Activated T-cell treated with anti-CD3 and anti-CD28 coated beads, Interleukin-2, amount 50 U/mL, for 72 hours (primary cell): ENCODE measurements at places on chromosomes 16 and 17. TPM values are rescaled to one million over a fixed set of nuclear protein-coding genes. Genes with fewer than 3 reads are reported as not detected.

DNA sequence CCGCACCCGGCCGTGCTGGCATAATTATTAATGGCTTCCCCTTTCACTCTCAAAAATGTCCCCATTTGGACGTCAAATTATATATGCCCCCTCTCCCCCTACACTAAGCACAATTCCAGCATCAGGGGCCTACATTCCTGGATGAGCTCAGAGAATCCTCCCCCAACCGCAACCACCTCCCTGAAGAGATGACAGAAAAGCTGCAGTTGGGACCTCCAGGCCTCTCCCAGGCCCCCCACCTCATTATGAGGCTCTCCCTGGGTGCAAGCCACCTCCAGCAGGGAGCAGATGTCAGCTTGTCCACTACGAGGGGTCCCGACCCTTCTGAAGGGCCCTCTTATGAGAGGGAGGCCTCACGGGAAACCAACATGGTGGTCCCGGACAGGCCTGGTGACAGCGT is 18.5 kb upstream of the NCBP3 start:
- DNase-seq: no peak
- H3K27ac ChIP-seq: no peak overlapping the region
- H3K4me1 ChIP-seq: no peaks in the 10 kb centered on the region
- H3K4me3 ChIP-seq: no peak overlapping the region

GRCh38 chr16:2816751-2817339 is at the start of gene PRSS21:
PRSS21 (plus strand) TSS chr16:2817237; CDS start chr16:2817269, 32 bp downstream.
- no peaks in the 10 kb centered on the region for H3K4me1 ChIP-seq
- DNase-seq: peak; percentile 27
- no peak within 1 kb of the TSS for H3K27ac ChIP-seq
- no peaks in the 10 kb centered on the region for H3K27me3 ChIP-seq
- H3K4me3 ChIP-seq: peak within 1 kb of the TSS; percentile 52
- no peaks in the 10 kb centered on the region for H3K36me3 ChIP-seq

SEZ6L2 gene
- total RNA-seq: 0.44 TPM

GRCh38 chr17:7304179-7304578 is 3.2 kb upstream of the EIF5A start:
- H3K4me1 ChIP-seq: peaks cover 12% of the 10 kb centered on the region
- H3K27me3 ChIP-seq: no peaks in the 10 kb centered on the region
- no peak overlapping the region for H3K27ac ChIP-seq
- no peak for DNase-seq

GRCh38 chr16:53753431-53753830 is 49.5 kb downstream of the FTO start:
- H3K27ac ChIP-seq: no peak overlapping the region
- no peaks in the 10 kb centered on the region for H3K27me3 ChIP-seq

TBX4 gene
- not detected for total RNA-seq

KRTAP9-2 gene
- total RNA-seq: not detected

- peaks cover 6% of the 10 kb centered on the region for H3K4me1 ChIP-seq
- no peak overlapping the region for H3K4me3 ChIP-seq
- H3K27ac ChIP-seq: no peak overlapping the region
- peaks cover 10% of the 10 kb centered on the region for H3K27me3 ChIP-seq
- no peaks in the 10 kb centered on the region for H3K36me3 ChIP-seq
- DNase-seq: no peak
Measured at GRCh38 chr16:1863681-1864460, 8.1 kb downstream of the MEIOB start.

DNA sequence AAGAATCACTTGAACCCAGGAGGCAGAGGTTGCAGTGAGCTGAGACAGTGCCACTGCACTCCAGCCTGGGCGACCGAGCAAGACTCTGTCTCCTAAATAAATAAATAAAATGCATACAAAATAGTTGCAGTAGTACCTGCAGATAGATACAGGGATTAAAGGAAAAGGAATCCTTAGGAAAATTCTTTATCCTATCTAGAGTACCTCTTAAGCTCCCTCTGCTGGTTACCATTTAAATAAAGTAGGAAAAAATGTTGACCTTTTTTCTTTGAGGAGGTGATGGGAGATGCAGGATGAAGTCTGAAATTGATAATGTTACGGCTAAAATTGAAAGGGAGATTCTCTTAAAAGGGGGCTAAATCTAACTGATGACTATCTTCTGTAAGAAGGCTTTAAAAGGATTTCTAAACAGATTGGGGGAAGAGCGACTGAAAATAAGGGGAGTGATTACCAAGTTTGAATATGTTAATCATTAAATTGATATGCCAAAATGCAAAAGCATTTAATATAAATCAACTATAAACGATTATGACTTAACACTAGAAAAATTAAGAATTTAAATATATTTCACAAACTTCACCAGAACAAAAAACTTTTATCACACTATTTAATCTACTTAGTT is 29.4 kb downstream of the C16orf87 start:
- H3K27me3 ChIP-seq: no peaks in the 10 kb centered on the region
- H3K4me3 ChIP-seq: no peak overlapping the region
- peaks cover 18% of the 10 kb centered on the region for H3K36me3 ChIP-seq
- DNase-seq: no peak

DNA sequence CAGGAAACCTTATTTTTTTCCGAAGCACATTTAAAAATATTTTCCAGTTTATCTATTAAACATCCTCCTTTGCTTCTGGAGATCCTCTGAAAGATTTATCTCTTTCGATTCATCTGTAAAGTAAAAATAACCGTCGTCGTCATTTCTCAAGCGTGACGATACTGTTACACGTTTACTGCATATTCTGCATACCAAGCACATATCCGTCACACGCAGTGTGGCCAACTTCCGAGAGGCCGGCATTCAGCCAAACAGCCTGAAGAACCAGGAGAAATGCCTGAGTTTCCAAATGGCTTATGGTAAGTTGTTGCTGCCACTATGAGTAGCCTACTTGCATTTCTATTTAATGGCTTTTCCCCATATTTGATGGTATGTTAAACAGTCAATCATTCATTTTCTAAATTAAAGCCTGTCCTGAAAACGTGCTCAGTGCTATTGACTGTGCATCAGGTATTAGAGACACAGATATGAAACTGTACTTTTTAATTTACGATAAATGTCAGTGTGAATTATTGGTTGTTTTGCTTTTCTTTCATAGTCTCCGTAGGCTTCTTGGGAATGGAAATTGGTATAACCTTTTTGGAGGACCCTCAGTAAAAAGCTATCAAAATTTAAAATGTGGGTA is 275.7 kb downstream of the WWOX start:
- peaks cover 1% of the 10 kb centered on the region for H3K36me3 ChIP-seq
- H3K27ac ChIP-seq: no peak overlapping the region
- no peak overlapping the region for H3K4me3 ChIP-seq
- no peaks in the 10 kb centered on the region for H3K27me3 ChIP-seq

GRCh38 chr17:61179380-61179806 is 220.2 kb upstream of the TBX2 start:
- H3K4me3 ChIP-seq: no peak overlapping the region
- H3K36me3 ChIP-seq: no peaks in the 10 kb centered on the region
- H3K4me1 ChIP-seq: no peaks in the 10 kb centered on the region
- DNase-seq: no peak
- H3K27me3 ChIP-seq: no peaks in the 10 kb centered on the region

- H3K36me3 ChIP-seq: no peaks in the 10 kb centered on the region
- H3K27me3 ChIP-seq: no peaks in the 10 kb centered on the region
- no peak overlapping the region for H3K27ac ChIP-seq
- H3K4me3 ChIP-seq: no peak overlapping the region
Measured at GRCh38 chr17:41803049-41804020, 8.4 kb downstream of the P3H4 start.

ZMYND15 gene
- total RNA-seq: not detected

DNA sequence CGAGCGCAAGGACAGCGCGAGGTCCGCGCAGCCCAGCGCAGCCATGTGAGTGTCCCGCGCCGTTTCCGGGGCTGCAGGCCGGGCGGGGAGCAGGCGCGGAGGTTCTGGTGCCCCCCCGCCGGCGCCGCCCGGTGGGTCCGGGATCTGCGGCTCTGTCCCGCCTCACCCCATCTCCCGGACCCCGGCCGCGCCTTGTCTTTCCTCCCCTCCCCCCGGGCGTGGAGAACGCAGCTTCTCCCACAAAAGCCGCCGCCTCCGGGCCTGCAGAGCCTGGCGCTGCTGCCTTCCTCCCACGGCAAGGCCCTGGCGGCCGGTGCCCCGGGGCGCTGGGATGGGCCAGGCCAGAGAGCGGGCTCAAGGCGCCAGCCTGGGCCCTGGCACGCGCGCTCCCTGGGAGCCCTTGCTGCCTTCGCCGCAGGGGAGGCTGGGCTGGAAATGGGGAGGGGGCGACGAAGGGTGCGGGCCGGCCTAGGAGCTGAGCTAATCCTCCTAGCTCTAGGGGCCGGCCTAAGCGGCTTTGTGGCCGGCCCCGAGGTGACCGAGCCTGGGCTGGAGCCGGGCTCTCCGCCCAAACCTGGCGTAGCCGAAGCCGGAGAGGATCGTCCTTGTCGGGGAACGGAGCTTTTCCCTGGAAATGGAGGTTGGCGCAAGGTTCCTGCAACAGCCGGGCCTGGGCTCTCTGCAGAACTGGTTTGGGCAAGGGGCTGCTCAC is 397 bp downstream of the RIPOR1 start:
- H3K4me3 ChIP-seq: peak overlapping the region; percentile 81
- H3K4me1 ChIP-seq: peaks cover 19% of the 10 kb centered on the region
- DNase-seq: peak; percentile 54
- peaks cover 28% of the 10 kb centered on the region for H3K27me3 ChIP-seq
- H3K36me3 ChIP-seq: no peaks in the 10 kb centered on the region

DNA sequence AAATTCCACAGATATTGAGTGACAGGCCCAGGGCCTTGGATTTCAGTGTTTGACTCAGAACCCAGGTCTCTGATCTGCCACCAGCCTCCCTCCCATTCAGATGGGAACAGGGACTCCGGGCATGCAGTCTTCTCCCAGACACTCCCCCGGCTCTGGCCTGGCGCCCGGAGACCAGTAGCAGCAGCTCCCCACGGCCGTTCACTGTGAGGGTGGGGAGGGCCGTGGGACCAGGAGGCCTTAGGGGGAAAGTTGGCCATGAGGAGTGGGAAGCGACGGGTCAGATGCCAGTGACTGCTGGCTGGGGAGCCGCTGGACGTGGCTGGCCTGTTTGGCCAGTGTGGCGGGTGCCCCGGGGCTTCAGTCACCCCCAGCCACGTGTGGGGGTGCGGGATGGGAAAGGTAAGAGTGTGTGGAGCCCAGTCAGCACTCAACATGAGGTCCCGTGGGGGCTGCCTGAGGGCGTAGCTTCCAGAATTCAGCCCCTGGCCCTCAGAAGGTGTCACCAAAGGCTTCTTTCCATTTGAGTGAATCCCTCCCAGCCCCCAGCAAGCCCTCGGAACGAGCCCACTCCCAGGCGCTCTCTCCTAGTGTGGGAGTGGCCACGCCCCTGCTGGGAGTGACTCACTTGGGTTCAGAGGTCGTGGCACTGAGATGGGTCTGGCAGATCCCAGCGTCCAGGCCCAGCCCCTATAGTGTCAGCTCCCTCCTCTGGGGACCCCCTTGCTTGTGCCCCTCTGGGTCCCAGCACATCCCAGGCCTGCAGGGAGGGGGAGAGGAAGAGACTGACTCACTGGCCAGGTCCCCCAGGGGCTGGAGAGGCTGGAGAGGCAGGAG is 309.4 kb downstream of the SEC14L1 start:
- peak overlapping the region; percentile 97 for H3K4me3 ChIP-seq
- H3K27ac ChIP-seq: peak overlapping the region; percentile 88
- peaks cover 17% of the 10 kb centered on the region for H3K36me3 ChIP-seq
- H3K27me3 ChIP-seq: no peaks in the 10 kb centered on the region
- peaks cover 77% of the 10 kb centered on the region for H3K4me1 ChIP-seq

ANKS4B gene
- not detected for total RNA-seq

GPR179 gene
- 0.09 TPM for total RNA-seq

CACNG5 gene
- total RNA-seq: not detected

PRR29 gene
- total RNA-seq: 0.96 TPM
